ENCODE measurements at places on chromosomes 12 and 14.

- no peak for DNase-seq
These were observed 964.2 kb downstream of the NRXN3 start for GRCh38 chr14:79134361-79134760.

DNA sequence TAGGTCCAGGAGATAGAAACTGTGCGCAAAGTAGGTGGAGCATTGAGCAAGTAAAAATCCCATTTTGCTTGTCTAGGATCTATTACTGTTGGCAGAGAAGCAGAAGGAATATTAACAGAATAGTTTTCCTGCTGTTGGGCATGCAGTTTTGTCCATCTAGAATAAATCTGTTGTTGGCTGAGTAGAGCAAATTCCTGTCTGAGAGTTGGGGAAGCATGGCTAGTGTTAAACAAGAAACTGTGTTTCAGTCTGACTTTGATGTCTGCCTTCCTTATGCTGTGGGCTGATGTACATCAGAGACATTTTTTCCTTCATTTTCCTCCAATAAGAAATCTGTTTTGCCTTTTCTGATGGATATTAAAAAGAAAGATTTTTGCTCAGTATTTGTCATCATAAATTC, 98.2 kb downstream of the RAD52 start:
- no peak for DNase-seq

- no peak for DNase-seq
These were observed 96.2 kb downstream of the FAR2 start for GRCh38 chr12:29245246-29245645.

GRCh38 chr14:80906946-80907345, 34.6 kb downstream of the CEP128 start:
- DNase-seq: no peak

DNA sequence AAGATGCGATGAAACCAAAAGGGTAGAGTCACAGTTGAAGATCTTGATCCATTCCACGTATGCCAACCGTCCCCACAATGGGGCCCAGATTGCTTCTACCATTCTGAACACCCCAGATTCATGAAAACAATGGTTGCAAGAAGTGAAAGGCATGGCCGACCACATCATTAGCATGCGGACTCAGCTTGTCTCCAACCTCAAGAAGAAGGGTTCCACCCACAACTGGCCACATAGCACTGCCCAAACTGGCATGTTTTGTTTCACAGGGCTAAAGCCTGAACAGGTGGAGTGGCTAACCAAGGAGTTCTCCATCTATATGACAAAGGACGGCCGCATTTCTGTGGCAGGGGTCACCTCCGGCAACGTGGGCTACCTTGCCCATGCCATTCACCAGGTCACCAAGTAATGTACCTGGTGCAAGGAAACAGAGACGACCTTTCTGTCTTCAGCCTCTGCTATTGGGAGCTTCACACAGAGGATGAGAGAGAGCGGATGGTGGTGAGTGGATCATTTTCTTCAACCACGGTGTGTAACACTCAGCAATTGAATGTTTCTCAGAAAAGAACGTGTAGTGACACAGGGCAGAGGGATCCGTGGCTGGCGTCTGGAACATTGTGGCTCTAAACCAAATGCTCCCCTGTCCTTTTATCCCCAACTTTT, 26.8 kb upstream of the CLEC2D start:
- DNase-seq: no peak

GRCh38 chr14:24197056-24197450, 1.8 kb upstream of the TM9SF1 start:
- DNase-seq: no peak

- no peak for DNase-seq
These were observed 57.8 kb downstream of the LRP6 start for GRCh38 chr12:12209043-12209442.

- DNase-seq: no peak
These were observed 219.2 kb upstream of the SSTR1 start for GRCh38 chr14:37988472-37988871.

DNA sequence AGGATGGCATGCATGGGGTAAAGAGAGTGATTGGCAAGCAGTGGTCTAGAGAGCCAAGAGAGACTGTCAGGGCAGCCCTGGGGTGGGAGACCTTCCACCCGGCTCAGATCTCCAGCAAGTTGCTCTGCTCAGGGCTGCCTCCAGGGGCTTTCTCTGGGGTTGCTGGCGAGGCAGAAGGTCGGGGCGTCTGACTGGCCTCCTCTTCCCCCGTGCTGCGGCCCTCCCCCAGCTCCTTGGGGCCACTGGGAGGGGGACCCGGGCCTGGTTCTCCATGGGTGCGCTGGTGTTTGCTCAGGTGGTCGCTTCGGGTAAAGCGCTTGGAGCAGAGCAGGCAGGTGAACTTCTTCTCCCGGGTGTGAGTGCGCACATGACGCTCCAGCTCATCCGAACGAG, 6.6 kb upstream of the AAAS start:
- DNase-seq: no peak

DNA sequence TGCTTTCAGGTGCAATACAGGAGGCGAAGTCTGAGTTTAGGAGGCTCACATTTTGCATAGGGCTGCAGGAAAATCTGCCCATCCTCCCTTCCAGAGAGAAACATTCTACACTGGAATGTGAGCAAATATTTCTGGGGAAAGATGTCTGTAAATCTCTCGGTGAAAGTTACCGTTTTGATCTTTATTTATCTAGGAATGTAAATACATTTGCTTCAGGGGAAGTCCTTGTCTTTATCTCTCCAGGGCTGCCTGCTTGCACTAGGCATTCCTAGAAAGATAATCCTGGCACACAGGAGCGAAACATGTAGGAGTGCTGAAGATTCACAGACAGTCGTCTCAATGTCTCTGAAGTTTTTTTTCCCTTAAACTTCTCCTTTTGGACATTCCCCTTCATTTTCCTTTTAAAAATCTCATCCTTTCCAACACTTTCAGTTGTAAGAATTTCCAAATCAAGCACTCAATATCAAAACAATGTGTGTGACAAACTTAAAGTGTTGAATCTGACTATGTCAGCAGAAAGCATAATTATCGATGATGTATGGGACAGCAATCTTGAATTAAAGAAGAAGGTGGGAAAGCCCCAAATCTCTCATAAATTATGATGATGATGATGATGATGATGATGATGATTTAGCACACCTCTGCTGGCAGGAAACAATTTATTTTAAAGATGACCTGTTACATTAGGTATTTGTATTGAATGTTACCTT, 113.4 kb upstream of the RESF1 start:
- DNase-seq: no peak

DNA sequence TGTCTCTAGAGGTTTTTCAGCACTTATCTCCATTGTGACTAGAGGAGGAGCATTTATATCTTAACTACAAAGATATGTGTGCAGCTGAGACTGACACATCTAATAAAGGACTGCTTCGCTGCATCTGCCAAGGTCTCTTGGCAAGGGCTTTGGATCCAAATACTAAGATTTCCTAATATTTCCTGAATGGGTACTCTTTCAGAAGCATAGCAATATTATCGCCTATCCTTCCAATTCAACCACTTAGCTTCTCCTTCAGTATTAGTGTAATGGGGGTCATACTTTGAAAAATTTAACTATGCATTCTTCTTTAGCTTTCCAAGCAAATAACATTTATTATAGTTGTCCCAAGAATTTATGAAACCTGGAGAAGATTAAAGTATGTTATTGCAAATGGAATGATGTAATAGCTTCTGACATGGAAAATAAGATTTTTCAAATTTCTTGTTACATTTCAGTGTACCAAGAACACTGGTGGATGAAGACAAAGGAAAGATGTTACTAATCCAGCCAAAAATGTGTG, 243.0 kb upstream of the PDE3A start:
- DNase-seq: no peak

DNA sequence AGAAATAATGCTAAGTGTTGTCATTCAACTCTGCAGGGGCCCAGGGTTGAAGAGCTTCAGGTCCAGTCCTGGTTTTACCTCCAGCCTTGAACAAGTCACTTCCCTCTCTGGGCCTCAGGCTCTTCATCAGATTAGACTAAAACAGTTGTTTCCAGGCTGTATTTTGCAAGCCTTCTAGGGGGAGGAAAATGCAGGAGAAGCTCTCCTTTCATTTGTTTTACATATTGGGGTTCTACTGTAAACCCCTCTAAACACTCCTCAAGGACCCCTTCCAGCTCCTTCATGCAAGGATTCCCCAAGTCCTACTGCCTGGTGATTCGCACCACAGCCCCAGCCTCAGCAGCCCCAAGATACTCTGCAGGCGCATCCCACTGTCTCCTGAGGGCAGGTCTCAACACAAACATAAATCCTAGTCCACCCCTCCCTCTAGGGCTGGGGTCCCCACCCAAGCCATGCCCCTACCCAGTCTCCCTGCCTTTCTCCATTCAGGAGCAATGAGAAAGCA, 2.7 kb downstream of the SDR9C7 start:
- peak; percentile 44 for DNase-seq

DNA sequence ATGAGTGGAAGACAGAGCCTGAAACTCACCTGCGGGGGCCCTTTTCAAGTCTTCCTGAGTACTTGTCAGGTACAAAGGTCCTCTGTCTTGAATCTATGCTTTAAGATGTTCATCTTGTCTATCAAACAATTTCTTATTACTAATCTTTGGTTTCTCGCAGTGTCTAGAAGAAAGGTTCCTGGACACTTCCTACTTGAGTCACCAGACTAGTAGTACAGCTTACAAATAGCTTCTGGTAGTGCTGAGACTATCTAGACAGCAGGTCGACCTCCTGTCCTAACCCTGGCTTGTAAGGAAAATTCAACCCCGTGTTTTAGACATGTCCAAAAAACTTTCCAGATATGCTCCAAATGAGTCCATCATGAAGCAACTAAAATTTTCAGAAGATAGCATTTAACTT, 11.2 kb upstream of the ARID2 start:
- DNase-seq: no peak

DNA sequence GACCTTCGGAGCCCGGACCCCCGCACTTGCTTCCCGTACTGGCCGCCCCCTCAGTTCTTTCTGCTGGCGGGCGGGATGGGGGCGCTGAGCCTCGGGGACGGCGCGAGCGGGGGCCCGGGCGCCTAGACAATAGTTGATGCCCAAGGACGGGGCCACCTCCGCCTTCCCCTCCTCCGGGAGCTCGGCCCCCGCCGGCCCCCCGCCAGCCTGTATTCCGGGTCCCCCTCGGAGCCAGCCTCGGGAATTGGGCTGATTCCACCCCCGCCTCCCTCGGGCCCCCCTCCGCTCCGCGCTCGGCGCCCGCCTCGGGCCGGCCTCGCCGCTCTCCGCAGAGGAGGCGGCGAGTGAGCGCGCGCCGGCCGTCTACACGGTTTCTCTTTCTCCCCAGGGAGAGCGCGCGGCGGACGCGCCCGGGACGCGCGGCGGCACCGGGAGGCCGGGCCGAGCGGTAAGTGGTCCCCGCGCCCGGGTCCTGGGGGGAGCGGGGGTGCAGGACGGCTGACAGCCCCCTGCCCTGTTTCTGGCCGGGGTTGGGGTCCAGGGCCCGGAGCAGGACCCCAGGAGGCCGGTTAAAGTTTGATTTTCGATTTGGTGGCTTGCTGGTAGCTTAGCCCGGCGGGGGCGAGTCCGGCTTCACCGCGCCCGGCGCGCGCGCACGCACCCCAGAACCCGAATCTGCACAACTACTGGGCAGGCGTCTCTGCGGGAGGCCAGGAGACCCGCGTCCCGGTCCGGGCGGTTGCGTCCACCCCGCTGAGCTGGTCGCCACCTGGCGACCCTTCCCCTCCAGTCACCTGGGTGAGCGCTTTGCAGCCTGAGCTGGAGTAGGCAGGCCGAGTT, 413.7 kb downstream of the PCNX1 start:
- DNase-seq: no peak

- peak; percentile 21 for DNase-seq
These were observed 180.8 kb downstream of the C12orf50 start for GRCh38 chr12:87848248-87848868.

DNA sequence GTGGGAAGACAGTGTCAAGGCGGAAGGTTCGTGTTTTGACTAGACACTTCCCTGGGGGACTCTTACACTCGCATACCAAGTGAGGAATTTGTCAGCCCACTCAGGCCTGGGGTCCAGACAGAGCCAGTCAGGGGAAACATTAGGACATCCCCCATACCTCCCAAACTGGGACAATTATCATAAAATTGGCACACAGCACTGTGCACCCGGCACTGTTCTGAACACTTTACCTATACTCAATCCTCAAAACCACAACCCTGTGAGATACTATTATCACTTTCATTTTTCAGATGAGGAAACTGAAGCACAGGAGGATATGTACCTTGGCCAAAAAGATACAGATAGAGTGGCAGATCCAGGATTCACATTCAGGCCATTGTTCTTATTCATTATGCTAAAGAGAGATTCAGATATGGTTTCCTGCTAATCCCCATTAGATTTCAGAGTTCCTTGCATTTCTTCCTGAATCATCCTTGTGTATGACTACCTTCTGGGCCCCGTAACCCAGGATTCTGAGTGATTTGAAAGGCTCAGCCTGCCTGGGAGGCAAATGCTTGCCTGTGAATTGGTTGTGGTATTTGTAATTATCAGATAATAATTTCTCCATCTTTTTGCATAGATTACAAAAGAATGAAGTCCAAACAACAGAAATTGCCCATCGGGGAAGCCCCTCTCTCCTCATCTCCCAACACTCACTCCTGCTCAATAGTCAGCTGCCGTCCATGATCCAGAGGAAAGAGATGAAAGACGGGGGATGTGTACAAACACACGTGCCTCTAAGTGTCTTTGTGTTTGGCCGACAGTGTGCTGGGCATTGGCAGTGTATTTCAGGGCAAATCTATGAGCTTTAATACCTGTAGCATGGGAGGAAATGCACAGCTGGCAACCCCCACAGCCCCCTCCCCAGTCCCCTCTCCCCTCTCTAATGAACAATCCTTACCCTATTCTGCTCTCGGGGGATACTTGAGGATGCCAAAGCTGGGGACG, 4.6 kb downstream of the TAC3 start:
- no peak for DNase-seq

DNA sequence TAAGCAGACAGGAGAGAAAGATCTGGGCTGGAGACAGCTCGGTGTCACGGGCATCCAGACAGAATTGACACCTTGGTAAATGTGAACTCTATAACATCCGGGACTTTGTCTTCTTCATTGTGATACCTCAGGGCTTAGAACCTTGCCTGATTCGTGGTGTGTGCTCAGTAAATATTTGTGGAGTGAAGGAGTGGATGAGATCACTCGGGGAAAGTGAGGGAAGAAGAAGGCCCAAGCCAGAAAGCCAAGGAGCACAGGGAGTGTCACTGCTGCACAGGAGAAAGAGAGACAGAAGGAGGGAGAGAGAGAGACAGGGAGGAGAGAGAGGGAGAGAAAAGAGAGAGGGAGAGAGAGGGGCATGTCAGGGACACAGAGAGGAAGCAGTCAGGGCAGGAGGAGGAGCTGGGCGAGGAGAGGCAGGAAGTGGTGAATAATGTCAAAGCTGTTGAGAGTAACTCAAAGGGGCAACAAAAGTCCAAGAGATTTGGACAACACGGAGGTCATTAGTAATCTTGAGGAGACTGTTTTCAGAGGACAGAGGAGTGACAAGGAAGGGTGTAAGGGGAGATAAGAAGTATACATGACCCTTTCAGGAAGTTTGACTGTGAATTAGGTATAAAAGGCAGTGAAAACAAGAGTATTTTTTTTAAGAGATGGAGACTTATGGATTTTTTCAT, 141.6 kb upstream of the MAX start:
- DNase-seq: no peak

GRCh38 chr12:69999561-69999960, 174.5 kb downstream of the MYRFL start:
- DNase-seq: no peak

GRCh38 chr14:64838656-64839055, 41.1 kb downstream of the SPTB start:
- no peak for DNase-seq

- DNase-seq: no peak
These were observed 426.9 kb upstream of the MIS18BP1 start for GRCh38 chr14:45679853-45680252.

Data from GM12864 (cell line).